ENCODE measurements at places on chromosomes 12 and 14.
A peak's percentile ranks its signal among the peaks of the same experiment; 100 is the strongest.

GRCh38 chr14:39554576-39554975, 122.3 kb upstream of the FBXO33 start:
- DNase-seq: no peak

GRCh38 chr12:107322063-107322462, 228.7 kb upstream of the CRY1 start:
- DNase-seq: peak; percentile 25

DNA sequence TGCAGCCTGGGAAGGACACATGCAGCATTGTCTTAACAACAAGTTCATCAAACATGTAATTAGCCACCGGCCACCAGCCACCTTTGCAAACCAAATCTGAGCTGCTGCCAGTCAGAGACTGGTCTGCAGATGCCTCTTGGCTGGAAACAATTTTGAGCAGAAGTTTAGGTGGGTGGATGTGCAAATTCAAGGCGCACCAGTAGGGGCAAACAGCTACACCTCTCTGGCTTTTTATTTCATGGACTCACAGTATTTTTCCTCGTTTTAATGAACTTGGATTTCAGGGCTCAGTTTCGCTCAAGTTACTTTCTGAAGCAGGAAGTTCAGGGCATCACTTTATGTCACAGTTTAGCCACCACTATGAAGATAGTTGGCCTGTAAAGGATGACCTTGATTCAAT, 94.3 kb downstream of the OTX2 start:
- DNase-seq: no peak

DNA sequence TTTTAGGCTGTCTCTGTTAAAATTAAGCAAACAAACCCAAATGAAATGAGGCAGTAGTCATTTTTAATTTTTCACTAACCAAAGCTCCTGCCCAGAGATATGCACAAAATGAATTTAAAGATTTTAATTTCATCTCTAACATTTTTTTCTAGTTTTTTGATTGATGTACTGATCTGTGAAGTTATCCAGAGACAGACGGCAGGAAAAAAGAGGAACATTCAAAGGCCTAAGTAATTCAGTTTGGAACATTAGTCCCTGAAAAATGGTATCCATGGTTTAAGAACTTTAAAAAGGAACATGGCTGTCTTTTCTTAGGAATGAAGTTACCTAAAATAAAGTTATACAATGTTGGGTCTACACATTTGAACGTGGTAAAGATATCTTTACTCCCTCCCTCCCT, 498.8 kb upstream of the LMO3 start:
- DNase-seq: no peak

DNA sequence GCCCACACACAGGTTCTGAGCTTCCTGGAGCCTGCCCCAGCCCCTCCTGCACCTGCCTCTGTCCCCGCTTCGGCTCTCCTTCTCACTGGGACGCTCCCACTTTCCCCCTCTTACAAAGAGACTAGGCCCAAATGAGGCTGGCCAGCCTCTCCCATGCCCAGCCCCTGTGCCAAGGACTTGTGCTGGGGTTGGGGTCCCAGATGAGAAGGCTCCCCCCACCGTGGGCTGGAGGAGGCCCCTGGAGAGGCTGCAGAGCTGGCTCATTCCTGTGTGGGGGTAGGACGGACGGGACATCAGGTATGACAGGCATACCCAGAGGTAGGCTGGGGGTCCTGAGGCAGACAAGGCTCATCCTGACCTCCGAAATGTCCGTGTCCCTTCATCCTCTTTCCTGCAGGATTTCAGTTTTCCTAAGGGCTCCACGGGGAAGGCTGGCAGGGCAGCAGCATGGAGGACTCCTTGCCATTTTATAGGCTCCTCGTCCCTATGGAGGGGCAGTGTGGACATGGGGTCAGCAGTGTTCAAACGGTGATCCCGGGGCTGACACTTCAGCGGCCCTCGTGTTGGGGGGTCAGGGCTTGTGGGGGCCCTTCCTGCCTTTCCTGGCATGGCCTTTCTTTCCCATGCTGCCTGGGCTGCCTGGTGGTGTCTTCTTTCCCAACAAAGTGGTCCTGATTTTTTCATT, 49.1 kb upstream of the MEG3 start:
- DNase-seq: no peak

DNA sequence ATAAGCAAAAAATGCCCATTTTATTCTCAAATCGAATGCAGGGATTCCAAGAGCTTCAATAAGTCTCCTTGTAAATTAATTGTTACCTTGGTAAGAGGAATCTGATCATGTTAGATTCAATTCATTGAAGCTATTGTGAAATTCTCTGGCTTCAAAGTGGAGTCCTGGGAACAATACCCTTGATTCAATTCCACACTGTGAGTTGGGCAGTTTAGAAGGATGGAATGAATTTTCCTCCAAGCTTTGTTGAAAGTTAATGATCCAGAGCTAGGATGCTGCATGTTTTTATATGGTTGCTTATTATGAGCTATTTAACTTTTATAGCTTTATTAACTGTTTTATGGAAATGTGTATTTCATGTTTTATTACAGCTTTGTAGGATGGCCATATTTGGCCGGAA, 89.9 kb upstream of the IGF1 start:
- no peak for DNase-seq

DNA sequence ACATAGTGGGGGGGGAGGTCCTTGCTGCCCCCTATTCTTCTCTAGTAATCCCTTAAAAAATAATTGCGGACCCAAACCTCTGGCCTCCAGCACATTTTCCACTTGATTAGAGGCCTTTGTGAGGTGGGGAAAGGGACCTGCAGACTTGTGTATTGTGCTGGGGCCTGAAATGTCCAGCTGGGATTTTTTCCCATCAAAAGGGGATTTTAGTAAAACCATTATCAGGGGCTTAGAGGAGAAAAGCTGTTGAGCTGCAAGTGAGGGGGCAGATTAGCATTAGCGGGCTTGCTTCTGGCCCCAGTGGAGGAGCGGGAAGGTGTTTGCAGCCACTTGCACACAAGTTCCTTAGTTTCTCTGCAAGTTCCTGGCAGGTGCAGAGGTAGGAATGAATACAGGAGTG, 13.9 kb downstream of the FBXL14 start:
- DNase-seq: no peak

GRCh38 chr14:36233217-36233616, 56.7 kb upstream of the PTCSC3 start:
- no peak for DNase-seq

- DNase-seq: no peak
Observed at GRCh38 chr14:56805201-56805991, 4.9 kb downstream of the OTX2 start.

GRCh38 chr12:46490635-46491034, 118.1 kb upstream of the SLC38A2 start:
- no peak for DNase-seq

GRCh38 chr12:32970465-32971110, 74.0 kb upstream of the PKP2 start:
- no peak for DNase-seq

DNA sequence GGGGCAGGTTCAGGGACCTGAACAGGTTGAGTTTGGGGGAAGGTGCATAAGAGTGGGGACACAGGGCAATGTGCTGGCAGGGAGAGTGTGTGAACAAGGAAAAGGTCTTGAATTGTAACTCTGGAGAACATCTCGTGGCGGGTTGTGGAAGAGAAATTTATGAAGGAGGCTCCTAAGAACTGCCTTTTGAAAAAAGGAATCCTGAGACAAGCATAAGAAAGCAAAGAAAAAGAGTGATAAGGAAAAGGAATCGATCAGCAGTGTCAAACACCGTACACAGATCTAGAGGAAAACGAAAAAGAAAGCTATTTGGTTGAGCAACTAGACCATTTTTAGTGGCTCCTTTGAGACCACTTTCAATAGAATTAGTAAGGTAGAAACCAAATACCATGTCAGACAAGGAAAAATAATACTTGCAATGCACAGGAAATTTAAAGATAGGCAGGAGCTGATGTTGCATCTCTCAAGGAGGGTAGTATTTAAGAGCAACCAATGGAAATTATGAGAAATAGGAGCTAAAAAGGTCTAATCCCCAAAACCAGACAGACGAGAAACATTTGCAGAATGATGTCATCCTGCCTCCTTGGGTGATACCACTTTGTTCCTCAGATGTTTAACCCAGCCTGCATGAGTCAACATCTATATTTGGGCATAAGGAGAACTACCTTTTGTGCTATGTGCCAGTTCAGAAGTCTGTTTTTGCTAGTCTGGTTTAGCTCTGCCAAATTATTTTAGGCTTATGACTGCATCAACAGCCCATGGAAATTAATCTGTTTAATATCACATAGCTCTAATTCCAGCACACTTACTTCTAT, 64.5 kb upstream of the STK38L start:
- DNase-seq: no peak

DNA sequence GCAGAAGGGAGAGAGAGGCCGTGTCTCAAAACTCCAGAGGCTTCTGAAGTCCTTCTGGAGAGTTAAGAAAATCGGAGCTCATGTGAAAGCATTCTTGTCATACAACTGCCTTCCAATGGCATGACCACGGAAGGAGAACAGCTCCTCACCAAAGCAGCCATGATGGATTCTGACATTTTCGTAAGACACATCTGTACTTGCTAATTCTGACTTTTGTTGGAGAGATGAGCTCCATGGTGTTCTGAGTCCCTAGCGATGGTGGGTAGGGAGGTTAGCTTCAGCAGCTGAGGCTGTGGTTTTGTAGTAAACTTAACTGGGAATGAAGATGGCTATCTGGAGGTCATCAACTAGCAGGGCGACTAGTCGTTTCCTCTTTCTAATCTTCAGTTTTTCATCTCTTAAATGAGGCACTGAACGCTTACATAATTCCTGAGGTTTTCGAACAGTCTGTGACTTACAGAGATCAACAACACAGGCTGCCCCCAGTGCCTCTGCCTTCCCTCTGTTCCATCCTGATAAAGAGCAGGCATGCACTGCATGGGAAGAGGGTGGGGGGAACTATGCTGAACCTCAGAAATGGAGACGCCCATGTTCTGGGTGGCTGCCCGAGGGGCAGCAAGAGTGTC, 28.6 kb upstream of the DICER1 start:
- DNase-seq: no peak

DNA sequence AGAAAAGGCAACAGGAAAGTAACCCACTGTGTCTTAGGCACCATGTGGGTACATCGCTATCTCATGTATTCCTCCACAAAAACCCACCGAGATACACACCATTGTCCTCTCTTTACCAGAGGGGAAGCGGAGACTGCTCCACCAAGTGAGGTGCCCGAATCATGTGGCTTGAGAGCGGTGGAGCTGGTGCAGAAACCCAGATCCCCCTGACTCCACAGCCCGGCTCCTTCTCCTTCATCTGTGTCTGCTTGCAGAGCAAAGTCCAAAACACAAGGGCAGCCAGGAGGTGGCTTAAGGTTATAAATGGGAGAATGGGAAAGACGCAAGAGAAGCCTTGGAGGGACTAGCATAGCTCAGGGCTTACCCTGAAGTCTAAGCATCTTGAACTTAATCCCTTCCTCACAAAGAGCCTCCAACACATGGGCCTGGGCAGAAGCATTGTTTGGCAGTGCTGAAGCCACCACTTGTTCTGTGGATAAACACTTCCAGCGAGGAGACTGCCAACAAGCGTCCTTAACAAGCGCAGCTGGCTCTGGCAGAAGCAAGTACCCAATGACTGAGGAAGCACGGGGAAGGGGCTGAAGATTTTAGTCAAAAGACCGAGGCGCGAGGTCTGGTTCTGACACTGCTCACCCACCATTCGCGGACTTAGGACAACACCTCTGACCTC, 83.0 kb downstream of the TTC7B start:
- DNase-seq: no peak

GRCh38 chr12:24754690-24755638, 193.9 kb downstream of the BCAT1 start:
- no peak for DNase-seq

DNA sequence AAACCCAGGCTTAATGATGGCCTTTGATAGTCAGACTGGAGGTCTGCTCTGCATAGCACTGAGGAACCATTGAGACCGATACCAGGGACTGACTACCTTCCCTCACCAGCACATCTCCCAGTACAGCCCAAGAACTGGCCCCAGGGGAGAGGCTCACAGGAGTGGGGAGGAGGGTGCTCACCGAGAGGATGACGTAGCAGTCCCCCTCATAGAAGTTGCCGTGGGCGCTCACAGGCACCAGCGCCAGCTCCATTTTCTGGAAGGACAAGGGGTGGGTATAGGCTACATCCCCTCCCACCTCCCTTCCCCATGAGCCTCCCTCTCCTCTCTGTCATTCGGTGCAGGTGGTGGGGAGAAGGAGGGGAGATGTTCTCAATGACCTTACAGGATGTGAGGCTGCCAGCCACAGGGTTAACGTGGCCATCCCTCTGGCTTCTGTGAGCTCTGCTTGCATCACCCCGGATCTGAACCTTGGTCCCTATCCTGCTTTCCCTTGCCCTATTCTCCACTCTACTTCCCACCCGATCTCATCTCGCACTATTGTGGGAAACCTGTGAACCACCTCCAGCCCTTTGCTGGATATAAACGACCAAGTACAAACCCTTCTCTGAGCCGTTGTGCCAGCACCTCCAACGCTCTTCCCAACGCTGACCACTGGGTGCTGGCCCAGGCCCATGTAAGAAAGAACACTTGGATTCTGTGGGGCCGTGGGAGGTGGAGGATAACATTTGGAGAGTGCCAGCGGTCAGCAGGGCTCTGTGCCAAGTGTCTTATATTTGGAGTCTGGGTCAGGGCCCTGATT, 4.4 kb downstream of the AVIL start:
- no peak for DNase-seq

- no peak for DNase-seq
Observed at GRCh38 chr12:64716371-64716770, 42.8 kb downstream of the GNS start.

DNA sequence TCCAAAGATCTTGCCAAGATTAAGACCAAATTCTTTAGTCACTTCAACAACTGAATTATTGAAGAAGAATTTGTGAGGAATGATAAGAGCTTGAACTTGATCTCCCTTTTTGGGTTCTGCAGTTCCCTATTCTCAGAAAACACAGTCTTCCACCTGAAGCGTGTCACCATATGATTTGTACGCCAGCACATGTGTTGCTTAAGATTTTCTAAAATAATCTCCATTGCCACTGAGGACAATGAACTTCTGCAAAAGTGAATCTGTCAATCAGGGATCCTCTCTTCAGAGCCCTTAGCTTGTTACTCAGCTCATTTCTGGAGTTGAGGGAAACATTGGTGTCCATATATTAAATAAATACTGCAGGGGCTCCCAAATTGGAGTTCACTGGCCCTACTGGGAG, 4.2 kb upstream of the SPIC start:
- DNase-seq: no peak

- DNase-seq: no peak
Observed at GRCh38 chr14:99757331-99758070, 35.7 kb upstream of the EML1 start.

DNA sequence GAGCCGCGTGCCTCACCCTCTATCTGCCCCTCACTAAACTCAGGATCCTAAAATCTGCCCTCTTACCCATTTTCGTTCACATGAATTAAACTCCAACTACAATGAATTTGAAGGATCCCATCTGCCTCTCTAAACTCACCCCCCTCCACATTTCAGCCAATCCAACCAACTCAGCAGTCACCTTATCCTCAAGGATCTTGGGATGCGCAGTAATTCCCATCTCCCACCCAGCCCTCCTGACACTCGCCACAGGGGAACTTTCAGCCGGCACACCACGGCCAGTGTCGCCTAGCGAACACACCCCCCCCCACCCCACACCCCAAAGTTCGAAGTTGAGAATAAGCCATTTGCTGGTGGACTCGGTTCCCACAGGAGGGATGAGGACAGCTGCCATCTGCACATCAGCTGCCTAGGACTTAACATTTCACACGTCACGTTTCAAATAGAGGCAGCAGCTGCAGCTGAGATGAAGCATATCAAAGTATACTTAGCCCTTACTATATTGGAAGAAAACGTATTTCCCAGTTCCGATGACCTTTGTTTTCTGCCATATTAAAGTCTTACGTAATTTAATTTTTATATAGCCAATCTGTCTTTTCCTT, 8.7 kb upstream of the SELPLG start:
- no peak for DNase-seq

- DNase-seq: no peak
Observed at GRCh38 chr14:93861836-93862235, 65.3 kb upstream of the FAM181A start.

- peak; percentile 69 for DNase-seq
Observed at GRCh38 chr12:47904713-47905709, at the start of gene VDR. Gene VDR, minus strand, starts transcription at chr12:47904994. Its CDS starts 25,881 bp downstream, at chr12:47879113.

All from T-helper 17 cell (primary cell).